ENCODE measurements at places on chromosomes 3 and 15. TPM values are rescaled to one million over a fixed set of nuclear protein-coding genes. Genes with fewer than 3 reads are reported as not detected.

ARHGEF26 gene
- 26.8 TPM for total RNA-seq

DNA sequence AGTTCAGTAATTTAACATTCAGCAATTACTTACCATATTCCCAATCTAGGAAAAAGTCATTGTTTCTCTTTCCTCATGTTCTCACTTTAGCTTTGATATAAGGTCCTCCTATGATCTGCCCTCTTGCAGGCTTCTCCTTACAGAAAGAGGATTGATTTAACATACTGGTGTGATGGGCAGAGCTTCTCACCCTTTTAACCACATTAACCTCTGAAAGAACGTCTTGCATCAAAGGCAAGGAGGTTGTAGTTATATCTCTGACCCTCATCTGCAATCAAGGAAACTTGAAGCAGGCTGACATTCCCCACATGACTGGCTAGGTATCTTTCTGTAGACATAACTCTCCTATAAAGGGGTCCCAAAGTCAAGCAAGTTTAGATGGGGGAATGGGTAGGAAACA lies 39.5 kb downstream of the BTLA start:
- DNase-seq, result no peak

ADAMTS9 gene
- 30.0 TPM for total RNA-seq

- DNase-seq, result no peak
These were observed 45.9 kb upstream of the PGPEP1L start for GRCh38 chr15:99053380-99054024.

DNA sequence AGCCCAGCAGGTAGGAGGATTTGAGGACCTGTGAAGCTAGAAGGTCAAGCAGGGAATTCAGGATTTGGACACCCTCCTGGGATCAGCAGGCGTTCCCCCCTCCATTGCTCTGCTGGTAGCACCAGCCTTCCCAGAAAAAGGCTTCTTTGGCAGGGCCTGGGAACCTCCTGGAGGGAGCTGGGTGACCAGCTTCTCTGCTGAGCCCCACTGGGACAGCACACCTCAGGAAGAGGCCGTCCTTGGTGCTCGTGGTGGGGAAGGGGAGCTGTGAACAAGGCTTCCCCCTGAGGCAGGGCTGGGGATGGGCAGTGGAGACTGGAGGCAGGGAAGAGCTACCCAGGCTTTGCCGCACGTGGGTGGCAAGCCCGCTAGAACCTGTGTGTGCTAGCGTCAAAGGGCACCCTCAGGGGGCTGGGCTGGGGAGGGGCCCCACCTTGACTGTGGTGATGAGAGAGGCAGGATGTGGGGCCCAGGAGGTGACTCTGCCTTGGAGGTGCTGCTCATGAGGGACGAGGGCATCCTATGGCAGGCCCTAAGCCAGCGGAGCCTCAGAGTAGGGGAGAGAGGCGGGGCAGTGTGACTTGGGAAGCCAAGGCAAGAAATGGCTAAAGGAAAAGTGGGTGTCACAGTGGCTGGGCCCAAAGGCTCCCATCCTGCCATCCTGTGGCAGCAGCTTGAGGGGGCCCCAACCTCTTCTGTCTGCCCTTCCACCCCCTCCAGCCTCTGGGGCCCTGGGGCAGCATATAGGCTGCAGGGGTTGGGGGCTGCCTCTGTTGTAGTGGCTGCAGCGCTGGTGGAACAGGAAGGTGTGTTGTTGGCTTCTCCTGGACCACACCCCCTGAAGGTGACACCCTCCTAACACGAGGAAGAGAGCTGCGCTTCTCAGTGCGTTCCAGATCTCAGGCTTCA lies 20.7 kb downstream of the KLF13 start:
- no peak for DNase-seq

DNA sequence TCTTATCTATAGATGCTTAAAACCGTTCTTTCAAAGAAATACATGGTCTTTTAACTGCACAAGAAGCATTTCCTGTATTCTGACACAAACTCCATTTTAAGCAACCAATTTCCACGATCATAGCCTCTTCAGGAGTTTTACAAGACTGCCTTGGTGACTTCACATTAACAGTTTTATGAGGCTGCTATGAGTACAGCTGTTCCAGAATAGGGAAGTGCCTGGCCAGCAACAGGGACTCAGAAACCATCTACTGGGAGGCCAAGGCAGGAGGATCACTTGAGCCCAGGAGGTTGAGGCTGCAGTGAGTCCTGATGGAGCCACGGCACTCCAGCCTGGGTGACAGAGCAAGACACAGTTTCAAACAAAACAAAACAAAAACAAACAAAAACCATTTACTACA lies 78.4 kb downstream of the B3GNT5 start:
- no peak for DNase-seq

DNA sequence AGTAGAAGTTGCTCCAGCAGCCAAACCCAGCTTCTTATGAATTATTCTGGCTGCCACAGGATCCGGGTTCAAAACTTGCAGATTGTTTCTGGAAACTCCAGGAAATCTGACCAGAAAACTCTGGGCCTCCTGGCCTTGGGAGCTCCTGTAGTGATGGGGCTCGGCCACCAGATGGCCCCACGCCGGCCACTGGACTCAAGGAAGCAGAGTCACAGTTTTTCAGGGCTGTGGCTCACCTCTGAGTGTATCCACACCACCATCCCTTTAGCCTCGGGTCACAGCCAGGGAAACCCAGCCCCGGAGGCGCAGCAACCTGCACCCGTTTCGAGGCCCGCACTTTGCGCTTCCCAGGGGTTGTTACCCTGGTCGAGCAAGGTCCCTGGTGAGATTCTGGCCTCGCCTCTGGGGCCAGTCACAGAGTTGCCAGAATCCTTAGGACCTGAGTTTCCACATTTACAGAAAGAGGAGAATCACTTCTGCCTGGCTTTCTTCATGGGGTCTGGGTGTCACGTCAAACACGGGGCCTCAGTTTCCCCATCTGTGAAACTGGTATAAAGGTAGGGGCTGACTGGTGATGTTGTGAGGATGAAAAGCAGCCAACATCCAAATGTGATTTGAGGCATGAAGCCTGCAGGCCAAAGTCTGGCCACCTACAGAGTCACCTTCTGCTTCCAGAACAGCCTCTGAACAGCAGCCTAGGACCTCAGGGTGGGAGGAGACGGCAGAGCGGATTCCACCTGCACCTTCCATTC lies 53.5 kb upstream of the LCTL start:
- peak; percentile 68 for DNase-seq

GRCh38 chr3:167302678-167303077 lies 77.4 kb downstream of the ZBBX start:
- DNase-seq, result no peak

GRCh38 chr3:79032686-79033318 lies 735.0 kb downstream of the ROBO1 start:
- DNase-seq, result peak; percentile 15

PLSCR2 gene
- 0.51 TPM for total RNA-seq

ZBBX gene
- not detected for total RNA-seq

AP3B2 gene
- total RNA-seq, result 5.4 TPM

GRCh38 chr3:6229778-6230410 lies 631.0 kb upstream of the GRM7 start:
- DNase-seq, result no peak

SLC28A2 gene
- 0.51 TPM for total RNA-seq

DNA sequence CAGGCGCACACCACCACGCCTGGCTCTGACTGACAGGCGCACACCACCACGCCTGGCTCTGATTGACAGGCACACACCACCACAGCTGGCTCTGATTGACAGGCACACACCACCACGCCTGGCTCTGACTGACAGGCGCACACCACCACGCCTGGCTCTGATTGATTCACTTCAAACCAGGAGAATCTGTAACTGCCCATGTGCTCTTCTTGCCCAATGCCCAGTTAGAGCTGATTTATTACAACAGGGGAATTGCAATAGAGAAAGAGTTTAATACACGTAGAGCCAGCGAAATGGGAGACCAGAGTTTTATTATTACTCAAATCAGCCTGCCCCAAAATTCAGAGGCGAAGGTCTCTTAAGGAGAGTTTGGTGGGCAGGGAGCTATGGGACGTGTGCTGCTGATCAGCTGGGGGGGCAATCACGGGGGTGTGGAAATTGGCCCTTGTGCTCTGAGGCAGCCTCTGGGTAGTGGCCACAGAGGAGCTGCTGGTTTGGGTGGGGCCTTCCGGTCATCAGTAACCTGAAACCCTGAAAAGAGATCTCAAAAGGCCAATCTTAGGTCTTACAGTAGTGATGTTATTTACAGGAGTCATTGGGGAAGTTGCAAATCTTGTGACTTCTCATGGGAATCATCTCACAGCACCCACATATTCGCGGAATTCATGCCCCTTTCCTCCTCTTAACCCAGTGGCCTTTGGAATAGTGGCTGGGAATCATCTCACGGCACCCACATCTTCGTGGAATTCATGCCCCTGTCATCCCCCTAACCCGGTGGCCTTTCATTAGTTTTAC lies 63.8 kb upstream of the TFRC start:
- no peak for DNase-seq

- DNase-seq, result no peak
These were observed 39.2 kb downstream of the CMTM7 start for GRCh38 chr3:32430900-32431299.

DNA sequence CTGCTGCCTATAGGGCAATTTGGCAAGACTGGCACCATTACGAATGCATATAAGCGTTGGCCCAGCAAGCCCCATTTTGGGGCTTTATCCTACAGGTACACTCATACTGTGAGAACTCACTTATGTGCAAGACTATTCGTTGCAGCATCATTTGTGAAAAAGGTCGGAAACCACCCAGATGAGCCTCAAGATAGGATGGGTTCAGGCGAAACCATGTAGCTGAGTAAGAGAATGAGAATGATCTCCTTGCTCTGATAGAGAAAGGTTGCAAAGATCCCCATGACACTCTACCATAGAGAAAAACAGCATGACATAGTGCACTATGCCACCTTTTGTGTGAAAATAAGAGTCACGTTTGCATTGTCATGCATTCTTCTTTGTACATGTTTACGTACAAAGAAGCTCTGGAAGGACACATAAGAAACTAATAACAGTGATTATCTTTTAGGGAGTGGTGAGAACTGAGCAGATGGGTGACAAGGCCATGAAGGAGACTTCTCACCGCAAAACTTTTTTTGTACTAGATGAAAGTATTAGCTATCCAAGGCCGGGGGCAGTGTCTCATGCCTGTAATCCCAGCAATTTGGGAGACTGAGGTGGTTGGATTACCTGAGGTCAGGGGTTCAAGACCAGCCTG lies 50.0 kb downstream of the RHCG start:
- no peak for DNase-seq

DNA sequence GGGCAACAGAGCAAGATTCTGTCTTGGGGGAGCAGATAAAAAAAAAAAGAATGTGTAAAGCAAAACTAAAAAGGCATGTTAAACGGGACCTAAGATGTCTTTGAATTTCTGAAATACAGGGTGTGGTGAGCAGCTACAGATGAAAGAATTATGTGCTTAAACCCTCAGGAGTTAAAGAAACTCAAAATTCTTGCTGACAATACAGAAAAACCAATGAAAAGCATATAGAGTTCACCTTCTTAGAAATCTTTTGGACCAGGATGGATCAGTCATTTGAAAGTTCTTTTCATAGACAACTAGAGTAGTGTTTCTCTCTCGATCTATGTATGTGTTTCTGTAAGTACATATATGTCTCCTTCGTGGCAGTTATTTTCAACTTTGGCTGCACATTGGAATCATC lies 31.4 kb downstream of the TUBGCP4 start:
- no peak for DNase-seq

XCR1 gene
- total RNA-seq, result not detected

ST6GAL1 gene
- 101 TPM for total RNA-seq

RBM6 gene
- total RNA-seq, result 176 TPM

DNA sequence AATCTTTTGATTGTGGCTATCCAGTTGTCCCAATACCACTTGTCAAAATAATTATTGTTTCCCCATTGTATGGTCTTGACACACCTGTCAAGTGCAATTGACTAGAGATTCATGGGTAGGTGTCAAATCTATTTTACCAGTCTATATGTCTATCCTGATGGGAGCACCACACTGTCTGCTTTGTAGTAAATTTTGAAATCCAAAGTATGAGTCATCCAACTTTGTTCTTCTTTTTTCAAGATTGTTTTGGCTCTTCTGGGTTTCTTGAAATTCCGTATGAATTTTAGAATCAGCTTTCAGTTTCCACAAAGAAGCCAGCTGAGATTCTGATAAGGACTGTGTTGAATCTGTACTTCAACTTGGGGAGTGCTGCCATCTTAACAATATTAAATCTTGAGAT lies 71.9 kb downstream of the CSNK1G1 start:
- no peak for DNase-seq

ALG1L2 gene
- total RNA-seq, result not detected

XYLB gene
- 4.9 TPM for total RNA-seq

DNA sequence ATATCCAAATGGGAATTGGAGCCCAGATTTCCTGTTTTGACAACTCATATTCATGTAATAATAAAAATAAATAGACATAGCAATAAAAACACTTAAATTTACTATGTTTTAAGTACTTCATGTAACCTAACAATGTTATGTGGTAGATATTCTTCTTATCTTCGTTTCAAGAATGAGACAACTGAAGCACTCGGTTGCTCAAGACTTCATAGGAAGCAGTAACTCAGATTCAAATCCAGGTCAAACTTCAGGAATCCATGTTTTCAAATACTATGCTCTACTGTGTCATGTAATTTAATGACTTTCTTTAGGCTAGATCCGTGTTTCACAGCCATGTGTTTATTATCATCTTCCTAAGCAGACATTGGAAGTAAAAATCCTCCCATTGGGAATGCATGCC lies 492.2 kb downstream of the CNTN3 start:
- DNase-seq, result no peak

SLC6A11 gene
- 6.9 TPM for total RNA-seq

LMAN1L gene
- total RNA-seq, result 219 TPM

- peak; percentile 45 for DNase-seq
These were observed 20.1 kb downstream of the FAM3D start for GRCh38 chr3:58646503-58646902.

CACNA2D2 gene
- total RNA-seq, result 5.6 TPM

ITIH1 gene
- not detected for total RNA-seq

GRCh38 chr3:47482366-47482765 lies 6.6 kb upstream of the SCAP start:
- no peak for DNase-seq

- no peak for DNase-seq
These were observed 172.5 kb upstream of the TLE3 start for GRCh38 chr15:70269991-70270751.

GCSAM gene
- total RNA-seq, result 1.4 TPM

DNA sequence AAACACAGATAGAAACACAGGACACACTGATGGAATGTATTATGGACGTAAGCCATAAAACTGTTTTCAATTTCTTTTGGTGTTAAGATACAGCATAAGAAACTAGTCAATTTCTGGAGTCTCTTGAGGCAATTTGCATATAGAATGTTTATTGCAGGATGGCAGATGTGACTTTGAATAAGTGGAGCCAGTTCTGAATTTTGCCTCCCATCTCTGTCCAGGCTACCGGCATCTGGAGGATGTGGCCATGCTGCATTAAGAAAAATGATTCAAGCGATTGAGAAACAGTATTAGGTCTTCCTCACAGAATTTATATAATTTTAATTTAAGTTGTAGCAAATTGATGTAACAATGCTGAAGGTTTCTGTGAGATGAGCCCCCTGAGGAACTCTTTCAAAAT lies 81.5 kb downstream of the CHST2 start:
- no peak for DNase-seq

GRCh38 chr15:66773129-66773873 lies 71.3 kb downstream of the SMAD6 start:
- DNase-seq, result peak; percentile 82

CADM2 gene
- total RNA-seq, result 0.27 TPM

- no peak for DNase-seq
These were observed 171.8 kb downstream of the WDR76 start for GRCh38 chr15:43998607-43999006.

Measured in prostate gland (tissue), 2 donors.